Ureter (tissue), 1 donor: ENCODE measurements at places on chromosomes 1 and 21. TPM values are rescaled to one million over a fixed set of nuclear protein-coding genes. Genes with fewer than 3 reads are reported as not detected.
A peak's percentile ranks its signal among the peaks of the same experiment; 100 is the strongest.

- no peak for DNase-seq
Measured at GRCh38 chr1:204435381-204435831, 23.8 kb upstream of the PPP1R15B start.

DNA sequence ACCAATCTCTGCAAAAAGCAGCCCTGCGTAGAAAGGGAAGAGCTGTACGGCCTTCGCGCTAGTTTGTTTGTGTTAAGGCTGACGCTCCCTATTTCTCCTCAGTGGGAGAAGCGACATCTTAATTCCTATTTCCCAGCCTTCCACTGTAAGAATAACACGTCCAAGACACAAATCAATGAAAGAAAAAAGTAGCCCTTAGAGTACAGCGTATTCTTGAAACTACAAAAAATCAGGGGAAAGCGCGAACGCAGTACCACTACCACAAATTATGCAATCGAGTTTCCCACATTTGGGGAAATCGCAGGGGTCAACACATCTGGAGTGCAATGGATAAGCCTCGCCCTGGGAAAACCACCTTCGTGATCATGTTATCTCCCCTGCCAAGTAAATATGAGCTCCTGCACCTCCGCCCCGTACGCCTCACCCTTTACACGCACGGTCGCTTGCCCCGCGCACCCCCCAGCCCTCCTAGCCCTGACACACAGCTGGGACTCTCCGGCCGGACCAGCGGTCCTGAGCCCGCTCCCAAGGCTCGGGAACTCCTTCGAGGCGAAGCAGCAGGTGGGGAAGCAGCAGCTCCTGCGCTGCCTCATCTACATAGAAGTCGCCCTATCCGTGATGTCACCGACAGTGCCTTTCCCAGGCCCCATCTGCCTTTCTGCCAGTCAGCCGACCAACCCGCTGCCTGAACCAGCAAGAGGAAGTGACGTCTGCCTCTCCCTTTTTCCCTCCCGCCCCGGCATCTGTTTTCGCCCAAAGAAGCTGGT lies 94.7 kb downstream of the PPIAL4G start:
- DNase-seq, result peak; percentile 94

DNA sequence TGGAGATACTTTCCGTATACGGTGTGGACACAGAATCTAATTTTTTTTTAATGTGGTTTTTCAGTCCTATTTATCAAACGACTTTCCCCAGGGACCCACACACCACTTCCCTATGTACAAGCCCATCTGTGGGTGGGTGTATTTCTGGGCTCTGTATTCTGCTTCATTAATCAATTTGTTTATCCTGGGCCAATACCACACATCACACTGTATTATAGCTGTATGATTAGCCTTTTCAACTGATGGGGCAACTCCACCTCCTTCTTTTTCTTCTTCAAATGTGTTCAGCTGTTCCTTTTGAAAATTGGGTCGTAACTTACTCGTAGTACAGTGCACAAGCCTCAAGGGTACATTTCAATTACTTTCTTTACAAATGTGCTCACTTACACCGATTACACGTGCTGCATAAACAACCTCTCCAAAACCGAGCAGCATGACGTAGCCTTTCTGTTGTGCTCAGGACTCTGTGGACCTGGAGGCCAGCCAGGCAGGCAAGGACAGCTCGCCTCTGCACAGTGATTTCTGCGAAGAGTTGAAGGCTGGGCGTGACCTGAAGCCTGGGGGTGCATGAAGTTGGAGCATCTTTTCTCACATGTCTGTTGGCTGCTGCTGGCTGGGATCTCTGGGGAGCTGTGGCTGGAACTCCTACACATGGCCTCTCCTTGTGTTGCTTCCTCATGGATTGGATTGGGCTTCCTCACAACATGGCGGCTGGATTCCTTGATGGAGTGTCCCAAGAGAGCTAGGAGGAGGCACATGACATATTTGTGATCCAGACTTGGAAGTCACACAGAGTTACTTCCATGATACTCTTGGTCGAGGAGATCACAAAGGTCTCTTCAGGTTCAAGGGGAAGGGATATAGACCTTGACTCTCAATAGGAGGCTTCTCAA lies 126.5 kb downstream of the CRYAA start:
- no peak for DNase-seq

LORICRIN gene
- total RNA-seq, result not detected

ASTN1 gene
- total RNA-seq, result 2.2 TPM

DNA sequence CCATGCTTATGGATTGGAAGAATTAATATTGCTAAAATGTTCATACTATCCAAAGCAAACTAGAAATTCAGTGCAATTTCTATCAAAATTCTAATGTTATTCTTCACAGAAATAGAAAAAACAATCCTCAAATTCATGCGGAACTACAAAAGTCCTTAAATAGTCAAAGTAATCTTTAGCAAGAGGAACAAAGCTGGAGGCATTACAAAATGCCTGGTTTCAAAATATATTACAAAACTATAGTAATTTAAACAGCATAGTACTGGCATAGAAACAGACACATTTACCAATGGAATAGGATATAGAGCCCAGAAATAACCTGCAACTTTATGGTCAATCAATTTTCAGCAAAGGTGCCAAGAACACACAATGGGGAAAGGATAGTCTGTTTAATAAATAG lies 3.8 kb downstream of the CTSS start:
- no peak for DNase-seq

- no peak for DNase-seq
Measured at GRCh38 chr1:53552981-53553733, 94.0 kb downstream of the DMRTB1 start.

OVAAL gene
- total RNA-seq, result not detected

APCS gene
- total RNA-seq, result not detected

ELAPOR1 gene
- total RNA-seq, result 0.75 TPM

- DNase-seq, result no peak
Measured at GRCh38 chr1:185292237-185292636, 24.8 kb downstream of the IVNS1ABP start.

TMEM269 gene
- 0.18 TPM for total RNA-seq

- peak; percentile 56 for DNase-seq
Measured at GRCh38 chr1:203667616-203668015, 41.0 kb downstream of the ATP2B4 start.

- DNase-seq, result no peak
Measured at GRCh38 chr1:70674941-70675685, 264.0 kb downstream of the CTH start.

DNA sequence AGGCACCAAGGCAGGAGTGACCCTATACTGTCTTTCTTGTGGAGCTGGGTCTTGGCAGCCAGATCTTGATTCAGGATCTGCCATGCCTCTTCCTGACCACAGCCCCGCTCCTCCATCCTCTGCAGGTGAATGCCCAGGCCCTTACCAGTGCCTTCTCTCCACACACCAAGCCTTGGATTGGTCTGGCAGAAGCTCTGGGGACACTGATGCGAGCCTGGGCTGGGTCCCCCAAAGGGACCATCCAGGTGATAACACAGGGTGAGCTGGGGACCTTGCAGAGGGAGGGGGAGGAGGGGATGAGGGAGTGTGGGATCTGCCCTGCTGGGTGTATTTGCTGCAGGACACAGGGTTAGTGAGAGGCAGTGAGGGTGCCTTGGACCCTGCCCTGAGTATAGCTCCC lies 28.4 kb downstream of the HMGCS2 start:
- peak; percentile 32 for DNase-seq

VPS45 gene
- 56.4 TPM for total RNA-seq

TMPRSS15 gene
- total RNA-seq, result not detected

AMY1C gene
- not detected for total RNA-seq
